CD8-positive, alpha-beta memory T cell (primary cell): ENCODE measurements at places on chromosomes 7 and 10.

- DNase-seq: no peak
Measured at GRCh38 chr10:59181668-59182067, 5.2 kb downstream of the PHYHIPL start.

DNA sequence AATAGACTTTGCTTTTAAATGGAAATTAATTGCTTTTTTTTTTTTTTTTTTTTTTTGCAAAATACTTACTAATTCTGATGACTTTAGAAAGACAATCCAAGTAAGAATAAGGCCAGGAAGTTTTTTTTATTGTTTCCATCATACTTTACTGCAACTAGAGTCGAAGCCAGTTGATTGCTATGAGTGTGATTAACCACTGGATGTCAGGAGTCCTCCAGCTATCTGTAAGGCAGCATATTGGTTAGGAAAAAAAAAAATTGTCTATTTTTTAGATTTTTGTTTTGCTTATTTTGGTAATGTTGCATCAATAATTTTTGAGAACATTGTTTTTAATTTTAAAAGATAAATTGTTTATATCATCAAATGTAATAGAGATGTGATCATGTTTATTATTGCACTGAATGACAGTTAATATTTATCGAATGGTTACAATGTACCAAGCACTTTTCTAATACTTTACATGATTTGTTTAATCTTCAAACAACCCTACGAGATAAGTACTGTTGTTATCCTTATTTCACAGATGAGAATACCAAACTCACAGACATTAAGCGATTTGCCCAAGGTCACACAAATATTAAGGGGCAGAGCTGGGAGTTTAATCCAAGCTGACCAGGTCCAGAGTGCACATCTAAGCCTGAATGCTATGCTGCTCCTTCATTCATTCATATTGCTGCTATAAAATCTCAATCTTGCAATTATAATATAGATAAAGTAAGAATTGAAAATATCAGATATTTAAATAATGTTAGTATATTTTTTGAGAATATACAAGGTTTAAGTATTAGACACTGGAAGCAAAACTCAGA, 19.9 kb upstream of the LMOD2 start:
- DNase-seq: no peak

DNA sequence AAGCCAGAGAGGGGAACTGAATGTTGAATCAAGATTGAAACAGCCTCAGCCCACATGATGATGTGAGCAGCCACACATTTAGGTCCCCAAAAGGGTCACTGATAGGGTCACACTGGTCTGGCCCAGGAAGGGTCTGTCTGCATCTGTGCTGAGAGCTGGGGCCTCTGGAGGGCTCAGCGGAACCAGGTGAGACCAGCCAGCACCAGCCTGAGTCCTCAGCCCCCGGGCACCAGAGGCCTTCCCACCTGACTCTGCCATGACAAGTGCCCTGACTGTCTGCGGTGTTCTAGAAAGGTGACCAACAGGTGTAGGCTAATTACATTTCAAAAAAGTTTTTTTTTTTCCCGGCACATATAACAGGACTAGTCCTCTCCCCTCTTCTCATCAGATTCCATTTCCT, 76.2 kb downstream of the WDR11 start:
- DNase-seq: no peak

DNA sequence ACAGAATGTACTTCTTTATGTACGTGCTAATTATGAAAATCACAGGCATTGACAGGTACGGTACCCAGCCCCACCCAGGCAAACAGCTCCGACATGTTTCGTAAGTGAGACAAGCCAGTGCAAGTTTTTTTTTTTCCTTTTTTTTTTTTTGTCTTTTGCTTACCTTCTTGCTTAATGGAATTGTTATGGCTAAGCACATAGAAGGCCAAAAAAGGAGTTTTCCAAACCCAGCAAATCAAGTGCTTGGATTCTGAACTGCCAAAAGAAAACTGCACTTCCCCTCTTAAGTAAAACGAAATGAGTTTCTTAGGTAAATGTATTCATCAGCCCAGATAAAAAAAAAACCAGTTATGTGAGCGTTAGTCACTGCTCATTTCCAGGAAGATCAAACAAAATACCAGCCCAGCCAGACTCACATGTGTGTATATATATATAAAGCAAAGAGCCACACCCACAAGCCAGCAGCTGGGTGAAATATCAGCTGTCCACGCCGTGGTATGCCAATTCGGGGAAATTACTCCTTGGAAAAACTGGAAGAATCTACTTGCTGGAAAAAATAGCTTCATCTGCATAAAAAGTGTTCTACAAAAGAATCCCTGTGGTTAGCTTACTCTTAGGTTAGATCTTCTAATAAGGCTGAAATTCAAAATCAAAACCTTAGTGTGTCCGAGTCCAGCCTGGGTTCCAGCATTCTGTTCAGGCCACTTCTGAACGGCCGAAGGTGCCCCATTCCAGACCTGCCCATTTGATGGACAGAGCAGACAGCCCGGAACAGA, 8.0 kb downstream of the KLF6 start:
- peak; percentile 81 for DNase-seq

- DNase-seq: no peak
Measured at GRCh38 chr7:120780938-120781337, 77.0 kb downstream of the TSPAN12 start.

DNA sequence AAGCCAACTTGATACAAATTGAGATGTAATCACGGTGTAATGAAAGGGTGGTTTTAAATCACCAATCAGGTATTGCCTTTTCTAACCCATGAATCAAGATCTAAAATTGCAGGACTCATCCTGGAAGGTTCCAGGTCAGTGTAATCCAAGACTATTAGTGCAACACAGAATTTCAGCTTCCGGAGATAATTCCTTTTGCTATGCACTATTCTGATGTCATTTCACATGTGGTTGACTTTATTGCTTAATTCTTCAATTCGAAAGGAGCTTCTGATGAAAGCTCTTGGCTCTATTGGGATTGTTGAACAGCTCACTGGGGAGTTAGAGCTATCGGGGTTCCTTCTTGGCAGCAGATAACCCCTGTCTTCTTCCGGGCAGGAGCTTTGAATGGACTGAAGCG, 147.4 kb upstream of the INSYN2A start:
- DNase-seq: no peak

- no peak for DNase-seq
Measured at GRCh38 chr7:16423761-16424160, 2.4 kb upstream of the CRPPA start.

DNA sequence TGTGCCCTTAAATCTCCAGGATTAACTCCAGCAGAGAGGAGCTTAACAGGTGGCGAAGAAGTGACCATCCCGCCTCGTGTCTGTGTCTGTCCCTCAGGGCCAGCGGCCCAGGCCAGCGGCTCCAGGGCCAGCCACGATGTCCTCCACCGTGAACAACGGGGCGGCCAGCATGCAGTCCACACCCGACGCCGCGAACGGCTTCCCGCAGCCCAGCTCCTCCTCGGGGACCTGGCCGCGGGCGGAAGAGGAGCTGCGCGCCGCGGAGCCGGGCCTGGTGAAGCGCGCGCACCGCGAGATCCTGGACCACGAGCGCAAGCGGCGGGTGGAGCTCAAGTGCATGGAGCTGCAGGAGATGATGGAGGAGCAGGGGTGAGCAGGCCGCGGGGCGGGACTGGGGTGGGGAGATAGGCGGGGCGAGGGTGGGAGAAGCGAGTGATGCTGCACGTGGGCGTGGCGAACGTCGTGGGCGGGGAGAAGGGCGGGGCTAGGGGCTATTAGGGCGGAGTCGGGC, 33.3 kb downstream of the SRRM3 start:
- DNase-seq: peak; percentile 49

GRCh38 chr7:22481726-22482125, 18.3 kb downstream of the STEAP1B start:
- no peak for DNase-seq

- DNase-seq: peak; percentile 85
Measured at GRCh38 chr10:102114861-102115618, 5.1 kb downstream of the LDB1 start.

GRCh38 chr10:87664276-87664701, 4.6 kb downstream of the PAPSS2 start:
- DNase-seq: no peak

DNA sequence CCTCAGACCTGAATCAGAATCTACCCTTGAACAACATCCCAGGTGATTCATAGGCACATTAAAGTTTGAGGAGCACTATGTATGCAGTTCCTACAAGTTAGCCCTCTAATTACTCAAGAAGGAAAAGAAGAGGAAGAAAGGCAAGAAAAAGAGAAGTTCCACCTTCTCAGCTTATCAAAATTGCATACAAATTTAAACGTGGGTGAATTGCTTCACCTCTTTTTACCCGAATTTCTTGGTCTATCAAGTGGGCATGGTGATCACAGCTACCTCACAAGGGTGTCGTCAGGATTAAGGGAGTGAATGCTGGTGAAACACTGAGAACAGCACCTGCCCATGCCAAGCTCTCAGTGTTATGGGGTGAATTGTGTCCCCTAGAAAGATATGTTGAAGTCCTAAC, 43.8 kb upstream of the PAPSS2 start:
- DNase-seq: no peak

- DNase-seq: no peak
Measured at GRCh38 chr10:7529638-7530037, 118.8 kb upstream of the SFMBT2 start.
